ENCODE measurements at places on chromosomes 3 and 15. TPM values are rescaled to one million over a fixed set of nuclear protein-coding genes. Genes with fewer than 3 reads are reported as not detected.

DNA sequence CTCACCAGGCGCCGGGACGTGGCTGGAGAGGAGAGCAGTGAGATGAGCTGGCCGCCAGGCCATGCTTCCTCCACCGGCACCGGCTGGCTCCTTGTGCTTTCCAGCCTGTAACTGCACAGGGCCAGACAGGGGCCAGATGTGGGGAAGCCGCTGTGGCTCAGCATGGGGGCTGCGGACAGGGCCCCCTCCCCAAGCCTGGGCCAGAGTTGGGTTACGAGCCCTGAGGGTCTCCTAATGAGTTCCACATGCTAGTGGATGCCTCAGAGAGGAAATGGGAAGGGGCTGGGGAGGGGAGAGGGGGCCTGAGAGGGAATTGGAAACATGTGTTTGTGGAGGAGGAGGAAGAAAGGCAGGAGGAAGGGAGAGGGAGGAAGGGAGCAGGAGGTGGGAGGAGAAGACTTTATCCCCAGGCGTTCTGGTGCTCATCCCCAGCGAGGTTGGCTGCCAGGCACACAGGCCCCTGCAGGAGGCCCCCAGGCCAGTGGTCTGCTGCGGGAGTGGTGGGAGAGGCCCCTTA is 11.7 kb upstream of the DUSP7 start:
- no peak for DNase-seq

- DNase-seq = no peak
These were observed 38.2 kb upstream of the SEMA4B start for GRCh38 chr15:90162956-90163355.

MORC1 gene
- total RNA-seq = not detected

DNA sequence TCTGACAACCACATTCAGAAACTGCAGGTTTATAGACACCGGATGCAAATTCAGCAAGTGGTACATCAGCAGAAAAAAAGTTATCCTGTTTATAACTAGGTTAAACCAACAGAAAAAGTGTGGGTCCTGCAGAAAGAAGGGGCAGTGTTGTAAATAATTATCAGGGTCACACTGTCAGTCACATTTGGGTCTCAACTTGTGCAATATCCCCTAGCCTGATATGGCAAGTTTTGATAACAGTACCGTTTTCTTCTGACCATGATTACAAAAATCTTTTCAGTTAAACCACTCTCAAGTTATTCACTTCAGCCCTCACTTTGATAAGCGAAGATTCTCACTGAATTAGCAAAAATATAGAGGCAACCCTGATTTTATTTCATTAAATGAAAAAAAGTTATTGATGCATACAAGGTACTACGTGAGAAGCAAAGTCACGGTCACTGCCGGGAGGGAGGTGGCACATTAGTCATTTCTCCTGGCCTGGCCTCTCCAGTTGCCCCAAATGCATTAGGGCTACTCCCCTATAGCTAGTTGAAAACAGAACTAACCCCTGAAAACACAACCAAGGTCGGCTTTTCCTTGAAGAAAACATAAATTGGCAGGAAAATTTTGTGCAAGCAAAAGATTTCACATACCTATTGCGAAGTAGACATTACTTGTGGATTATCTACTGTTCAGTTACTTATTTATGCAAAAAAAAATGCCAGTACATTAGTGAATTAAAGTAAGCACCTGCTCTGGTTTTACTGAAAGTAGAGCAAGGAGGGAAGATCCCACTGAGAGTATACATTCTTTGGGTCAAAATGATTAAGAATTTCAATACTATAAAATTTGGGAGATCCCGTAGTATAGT is 28.6 kb downstream of the IL5RA start:
- DNase-seq = no peak

DNA sequence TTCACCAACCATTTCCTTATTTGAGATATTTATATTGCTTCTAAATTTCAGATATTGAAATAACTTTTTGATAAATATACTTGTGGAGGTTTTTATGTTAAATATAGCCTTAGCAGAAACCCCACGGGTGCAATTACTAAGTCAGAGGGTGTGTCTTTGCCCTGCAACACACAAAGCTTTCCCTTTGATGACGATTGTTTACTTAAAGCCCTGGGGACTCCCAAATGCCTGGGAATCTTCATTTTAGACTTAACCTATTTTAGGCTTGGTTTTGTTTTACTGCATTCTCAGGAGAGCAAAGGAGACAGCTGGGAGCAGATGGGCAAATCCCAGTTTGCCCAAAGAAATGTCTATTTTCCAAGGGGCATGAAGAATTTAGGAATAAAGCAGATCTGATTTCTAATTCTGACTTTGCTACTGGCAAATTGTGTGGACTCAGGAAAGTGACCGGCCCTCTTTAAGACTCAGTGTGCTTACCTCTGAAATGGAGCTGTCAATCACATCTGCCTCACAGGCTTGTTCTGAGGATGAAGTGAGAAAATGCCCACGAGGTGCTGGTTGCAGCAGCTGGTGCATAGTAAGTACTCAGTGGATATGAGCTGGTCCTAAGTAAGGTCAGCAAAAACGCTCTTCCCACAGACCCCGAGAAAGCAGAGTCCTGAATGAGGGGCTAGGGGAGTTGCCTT is 49.3 kb upstream of the CA12 start:
- no peak for DNase-seq

Data from Caki2 (cell line).